Activated CD8-positive, alpha-beta memory T cell treated with anti-CD3 and anti-CD28 coated beads, Interleukin-2, amount 50 U/mL, for 48 hours (primary cell): ENCODE measurements at places on chromosomes 4 and X.
A peak's percentile ranks its signal among the peaks of the same experiment; 100 is the strongest.

DNA sequence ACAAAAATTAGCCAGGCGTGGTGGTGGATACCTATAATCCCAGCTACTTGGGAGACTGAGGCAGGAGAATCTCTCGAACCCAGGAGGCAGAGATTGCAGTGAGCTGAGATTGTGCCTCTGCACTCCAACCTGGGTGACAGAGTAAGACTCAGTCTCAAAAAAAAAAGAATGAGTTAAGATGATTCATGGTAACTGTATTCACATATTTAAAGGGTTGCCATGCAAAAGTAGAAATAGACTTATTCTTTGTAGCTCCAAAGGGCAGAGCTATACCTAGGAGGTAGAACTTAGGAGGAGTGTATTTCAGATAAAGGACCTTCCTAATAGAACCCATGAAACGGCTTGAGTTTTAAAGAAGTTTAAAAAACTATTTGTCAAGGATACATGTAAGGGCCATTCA lies 104.3 kb upstream of the IL13RA1 start:
- DNase-seq, result no peak

DNA sequence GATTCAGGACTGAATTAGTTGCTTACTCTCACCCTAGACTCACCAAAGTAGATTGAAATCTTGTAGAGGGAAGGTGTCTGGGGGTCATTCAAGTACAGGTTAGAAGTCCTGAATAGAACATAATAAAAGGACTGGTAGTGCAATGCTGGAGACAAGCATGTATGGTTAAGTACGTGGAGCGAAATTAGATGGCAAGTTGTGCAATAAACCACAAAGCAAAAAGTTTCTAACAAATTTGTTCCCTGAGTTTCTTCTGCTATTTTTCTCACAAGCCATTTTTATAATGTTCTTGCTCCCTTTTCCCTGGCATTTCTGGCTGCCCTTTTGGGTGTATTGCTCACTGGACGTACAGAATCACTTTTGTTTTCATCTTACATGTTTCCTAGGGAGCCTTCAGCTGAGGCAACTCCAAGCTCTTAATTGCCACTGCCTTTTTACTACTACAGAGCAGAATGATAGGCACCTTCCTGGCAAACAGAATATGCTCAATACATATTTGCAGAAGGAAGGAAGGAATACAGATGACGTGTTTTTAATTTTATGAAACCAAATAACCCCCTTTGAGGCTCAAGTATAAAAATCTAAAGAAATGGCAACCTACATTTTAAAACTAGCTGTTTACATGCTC lies 23.4 kb downstream of the LANCL3 start:
- no peak for DNase-seq

DNA sequence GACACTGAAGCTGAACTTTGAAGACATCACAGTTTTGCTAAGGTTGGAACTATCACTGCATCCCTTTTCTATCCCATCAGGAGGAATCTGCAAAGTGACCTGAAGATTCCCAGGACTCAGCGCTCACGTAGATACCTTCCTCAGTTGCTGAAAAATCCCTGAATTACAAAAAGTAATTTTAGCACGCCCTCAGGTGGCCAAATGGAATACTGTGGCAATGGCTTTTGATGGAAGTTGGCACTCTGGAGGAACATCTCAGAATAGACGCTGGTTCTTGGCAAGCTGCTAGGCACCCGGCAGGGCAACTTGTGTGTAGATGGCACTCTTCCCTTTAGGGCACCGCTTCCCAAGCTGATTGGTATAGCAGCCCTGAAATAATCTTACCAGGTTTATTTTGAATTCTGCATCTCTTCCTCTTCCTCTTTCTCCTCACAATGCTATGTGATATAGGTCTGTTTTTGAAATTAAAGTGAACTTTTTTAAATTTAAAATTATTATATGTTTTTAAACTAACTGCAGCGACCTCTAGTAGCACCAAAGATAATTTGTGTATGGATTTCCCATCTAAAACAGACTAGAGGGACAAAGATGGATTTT lies 16.3 kb upstream of the ESX1 start:
- peak; percentile 53 for DNase-seq

DNA sequence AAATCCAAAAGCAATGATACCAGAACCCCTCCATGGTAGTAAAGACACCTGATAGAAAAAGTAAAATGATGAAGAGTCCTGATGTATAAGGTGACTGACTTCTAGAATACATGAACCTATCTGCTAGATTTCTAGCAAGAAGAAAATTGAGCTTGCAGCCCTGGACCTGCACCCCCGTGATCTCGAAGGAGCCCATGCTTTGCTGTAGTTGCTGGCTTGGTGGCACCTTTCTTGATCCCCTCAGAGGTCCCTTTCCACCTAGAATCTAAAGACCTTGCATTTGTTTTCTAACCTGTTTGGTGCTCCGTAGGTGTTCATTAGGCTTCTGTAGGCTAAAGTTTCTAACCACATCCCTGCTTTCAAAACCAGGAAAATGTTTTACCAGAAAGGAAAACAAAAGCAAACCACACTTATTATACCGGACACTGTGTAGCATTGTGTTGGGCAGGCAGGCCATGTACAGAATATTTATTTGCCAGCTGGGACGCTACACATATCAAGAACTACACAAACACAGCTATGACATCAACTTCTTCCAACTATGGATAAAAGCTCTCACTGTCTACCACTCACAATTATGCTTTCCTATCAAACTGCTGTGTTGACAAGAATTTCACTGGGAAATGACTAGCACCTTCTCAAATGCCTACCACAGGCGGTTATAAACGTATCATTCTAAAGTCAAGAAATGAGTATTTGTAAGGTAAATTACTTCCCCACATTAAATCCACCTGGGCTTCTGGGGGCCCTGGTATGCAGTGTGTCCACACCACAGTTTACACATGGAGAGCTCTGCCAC lies 316.2 kb downstream of the UNC5C start:
- no peak for DNase-seq

GRCh38 chrX:155262970-155263754 lies 1.1 kb downstream of the RAB39B start:
- no peak for DNase-seq

- no peak for DNase-seq
These were observed 961.8 kb upstream of the TENM3 start for GRCh38 chr4:181281451-181281850.

GRCh38 chr4:18105030-18106011 lies 83.8 kb upstream of the LCORL start:
- DNase-seq, result no peak

- DNase-seq, result no peak
These were observed 223.0 kb downstream of the COX18 start for GRCh38 chr4:72846280-72847111.

DNA sequence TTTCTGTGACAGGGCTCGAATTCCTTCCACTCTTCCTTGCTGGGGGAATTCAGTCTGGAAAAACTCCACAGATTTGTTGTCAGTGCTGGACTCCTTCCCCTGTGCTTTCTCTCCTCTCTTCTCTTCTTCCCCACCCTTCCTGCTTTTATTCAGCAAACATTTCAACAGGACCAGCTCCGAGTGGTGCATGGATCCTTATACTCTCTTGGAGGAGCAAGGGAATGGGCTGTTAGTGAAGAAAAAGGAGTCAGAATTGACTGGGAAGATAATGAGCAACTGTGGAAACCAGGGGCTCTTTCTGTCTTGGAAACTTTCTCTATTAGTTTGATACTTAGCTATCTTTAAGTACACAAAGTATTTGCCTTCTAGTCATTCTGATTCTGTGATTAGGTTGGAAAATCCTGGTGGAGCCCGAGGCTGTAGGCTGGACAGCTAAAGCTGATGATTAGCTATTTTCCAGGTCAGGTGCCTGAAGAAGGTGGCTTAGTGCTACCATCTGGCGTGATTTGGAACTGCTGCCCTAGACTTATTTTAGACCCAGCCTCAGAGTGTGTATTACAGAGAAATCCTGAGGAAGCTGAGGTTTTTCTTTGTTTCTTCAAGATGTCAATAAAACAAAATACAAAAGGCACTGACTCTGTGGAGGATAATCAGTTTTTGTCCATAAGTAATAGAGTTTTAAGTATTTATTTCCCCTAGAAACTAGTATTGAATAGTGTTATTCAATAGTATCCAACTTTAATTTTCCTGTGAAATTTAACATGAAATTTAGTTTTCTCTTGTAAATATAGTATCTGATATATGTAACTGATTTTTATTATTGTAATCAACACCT lies 38.4 kb downstream of the NAP1L5 start:
- DNase-seq, result no peak

DNA sequence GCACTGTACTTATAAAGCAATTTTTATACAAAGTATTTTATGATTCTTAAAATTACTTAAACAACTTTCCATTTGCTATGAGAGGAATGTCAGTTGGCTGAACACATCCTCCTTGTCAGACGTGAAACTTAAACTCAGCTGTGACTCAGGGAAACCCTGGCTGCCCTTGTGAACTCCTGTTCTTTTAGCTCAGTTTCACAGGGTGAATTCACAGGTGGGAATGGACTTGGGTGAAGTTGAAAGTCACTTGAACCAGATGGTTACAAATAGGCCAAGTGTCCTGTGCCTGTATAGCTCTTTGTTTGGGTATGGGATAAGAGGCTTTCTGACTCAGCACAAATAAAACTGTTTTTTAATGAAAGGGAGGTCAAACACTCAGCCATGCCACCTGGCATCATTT lies 67.4 kb upstream of the FAM47B start:
- no peak for DNase-seq

DNA sequence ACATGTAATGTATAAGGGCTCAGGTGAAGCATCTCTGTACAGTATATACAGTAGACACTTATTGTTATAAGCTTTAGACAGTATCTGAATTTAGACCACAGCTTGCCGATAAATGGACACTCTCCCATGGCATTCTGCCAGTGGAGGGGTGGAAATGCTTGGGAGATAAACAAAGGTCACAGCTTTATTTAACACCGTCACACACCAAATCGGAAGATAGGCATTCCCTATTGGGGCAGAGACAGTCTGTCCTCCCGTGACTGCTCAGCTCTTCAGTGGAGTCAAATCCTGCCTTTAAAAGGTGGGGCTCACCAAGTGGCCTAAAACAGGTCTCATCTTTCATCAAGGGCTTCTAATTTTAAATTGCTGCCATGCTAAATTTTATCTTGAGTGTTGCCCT lies 178.8 kb downstream of the CAMK2D start:
- no peak for DNase-seq

DNA sequence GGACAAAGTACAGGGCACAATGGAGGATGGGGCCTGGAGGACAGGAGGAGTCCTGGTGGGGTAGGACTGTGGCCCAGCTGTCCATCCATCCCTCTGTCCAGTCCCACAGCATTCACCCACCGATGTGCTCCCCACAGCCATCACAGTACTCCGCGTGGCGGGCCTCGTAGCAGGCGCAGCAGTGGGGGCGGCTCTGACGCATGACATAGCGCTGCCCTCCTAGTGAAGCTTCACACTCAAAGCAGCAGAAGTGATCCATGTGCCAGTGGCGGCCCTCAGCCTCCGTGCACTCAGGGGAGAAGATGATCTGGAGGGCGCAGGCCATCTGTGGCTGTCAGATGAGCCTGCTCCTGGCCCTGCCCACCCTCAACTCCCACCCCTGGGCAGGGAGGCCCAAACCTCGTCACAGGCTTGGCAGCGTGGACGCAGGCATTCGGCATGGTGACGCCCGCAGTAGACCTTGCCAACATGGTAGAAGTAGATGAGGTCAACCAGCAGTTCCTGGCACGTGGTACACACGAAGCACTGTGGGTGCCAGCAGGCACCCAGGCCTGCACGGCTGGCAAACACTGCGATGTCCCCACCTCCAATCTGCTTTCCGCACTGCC lies 6.3 kb downstream of the PLP2 start:
- DNase-seq, result no peak

DNA sequence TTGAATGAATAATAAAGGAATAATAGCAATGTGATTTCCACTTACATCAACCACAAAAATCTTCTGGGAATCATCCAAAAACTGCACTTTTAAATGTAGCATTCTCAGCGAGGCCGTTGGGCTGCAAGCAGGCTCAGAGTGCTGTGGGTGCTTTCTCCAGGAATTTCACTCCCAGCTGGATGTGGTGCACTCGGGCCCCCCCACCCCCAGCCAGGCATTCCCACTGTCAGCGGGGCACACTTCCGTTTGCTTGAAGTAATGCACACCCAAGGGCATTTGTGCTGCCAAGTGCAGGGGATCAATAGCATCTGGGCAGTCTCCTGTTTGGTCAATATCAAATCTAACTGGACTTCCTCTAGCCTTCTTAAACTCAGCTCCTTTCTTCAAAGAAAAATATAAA lies at the start of gene FRMD7:
TSS of gene FRMD7 (minus strand) at position 278 of the 400 bp plus-strand sequence. CDS start at position 102, 176 bp downstream.
- no peak for DNase-seq

- no peak for DNase-seq
These were observed 109.0 kb downstream of the ANXA3 start for GRCh38 chr4:78660559-78660958.

GRCh38 chr4:8117278-8117682 lies 41.3 kb downstream of the ABLIM2 start:
- DNase-seq, result peak; percentile 65

- no peak for DNase-seq
These were observed 57.6 kb downstream of the PROM1 start for GRCh38 chr4:16026160-16026761.

GRCh38 chrX:24493740-24494581 lies 28.9 kb downstream of the PDK3 start:
- DNase-seq, result no peak

DNA sequence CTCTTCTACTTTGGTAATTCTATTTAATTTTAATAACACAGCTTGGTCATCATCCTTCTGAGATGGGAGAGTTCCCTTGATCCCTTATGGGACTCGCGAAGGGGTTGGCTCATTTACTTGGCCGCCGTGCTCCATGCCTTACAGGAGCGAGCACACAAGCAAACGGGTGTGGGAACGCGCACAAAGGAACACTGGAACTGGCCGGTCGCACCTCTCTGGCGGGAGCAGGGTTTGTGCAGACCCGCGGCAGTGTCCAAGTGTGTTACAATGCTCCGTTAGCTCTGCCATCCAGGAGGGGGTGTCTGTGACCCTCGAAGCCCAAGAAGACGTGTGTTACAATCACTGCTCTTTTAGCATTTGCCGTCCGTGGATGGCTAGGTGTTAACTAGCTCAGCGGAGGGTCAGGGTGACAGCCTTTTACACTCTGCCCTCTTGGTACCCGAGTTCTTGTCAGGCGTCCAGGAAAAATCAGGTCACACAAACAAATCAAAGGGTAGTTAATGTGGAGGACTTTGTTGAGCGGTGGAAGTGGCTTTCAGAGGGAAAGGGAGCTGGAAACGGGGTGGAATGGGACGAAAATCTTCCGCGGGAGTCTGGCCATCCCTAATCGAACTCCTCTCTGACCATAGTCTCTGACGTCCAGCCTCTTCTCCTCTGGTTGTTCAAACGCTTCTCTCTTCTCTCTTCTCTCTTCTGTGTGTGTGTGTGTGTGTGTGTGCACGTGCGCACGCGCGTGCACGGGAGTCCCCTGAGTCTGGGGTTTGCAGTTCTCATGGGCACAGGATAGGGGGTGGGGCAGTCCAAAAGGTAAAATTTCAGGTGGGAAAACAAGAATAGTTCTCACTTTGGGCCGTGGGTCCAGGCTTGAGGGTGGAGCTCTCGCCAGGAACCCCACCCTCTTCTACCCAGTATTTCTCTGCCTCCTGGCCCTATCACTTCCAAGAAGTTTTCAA lies 76.3 kb downstream of the SLC10A7 start:
- no peak for DNase-seq

- no peak for DNase-seq
These were observed 274.6 kb downstream of the NAF1 start for GRCh38 chr4:162891788-162892707.

GRCh38 chr4:116515959-116516358 lies 569.4 kb downstream of the TRAM1L1 start:
- no peak for DNase-seq

GRCh38 chr4:6332042-6332668 lies 62.5 kb downstream of the WFS1 start:
- peak; percentile 68 for DNase-seq
